ENCODE measurements at places on chromosomes 3 and 15.

DNA sequence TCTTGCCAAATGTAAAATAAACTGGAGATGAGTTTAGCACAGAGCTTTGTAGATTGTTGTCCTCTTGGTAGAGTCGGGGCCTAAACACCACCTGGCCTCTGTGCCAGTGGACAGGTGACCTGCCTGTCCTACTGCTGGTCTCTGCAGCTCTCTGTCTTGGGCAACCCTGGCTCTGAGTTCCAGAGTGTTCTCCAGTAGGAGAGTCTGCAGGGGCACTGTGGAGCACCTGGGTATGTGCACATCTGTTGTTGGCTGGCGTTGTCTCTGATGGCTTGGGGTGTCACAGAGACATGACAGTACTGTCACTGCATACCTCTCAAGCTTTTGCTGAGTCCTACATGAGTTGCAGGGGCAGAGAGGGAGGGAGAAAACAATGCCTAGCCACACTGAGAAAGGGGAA, 112.6 kb downstream of the IGF1R start:
- DNase-seq, result no peak

GRCh38 chr3:28286595-28286994, 45.2 kb downstream of the CMC1 start:
- DNase-seq, result peak; percentile 30

DNA sequence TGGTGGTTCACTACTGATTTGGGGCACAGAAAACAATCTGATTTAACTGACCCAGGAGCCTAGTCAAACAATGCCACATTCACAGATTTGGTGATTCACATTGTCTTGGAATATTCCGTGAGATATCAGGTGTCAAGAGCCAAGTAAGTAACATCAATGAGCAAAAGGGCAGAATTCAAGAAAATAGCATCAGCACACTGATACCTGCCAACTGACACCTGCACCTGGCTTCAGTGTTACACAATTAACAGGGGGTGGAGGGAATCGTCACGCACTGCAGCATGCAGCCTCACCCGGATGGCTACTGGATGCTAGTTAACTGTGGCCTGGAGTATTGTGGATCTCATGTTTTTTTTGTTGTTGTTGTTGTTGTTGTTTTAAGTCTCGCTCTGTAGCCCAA, 17.6 kb downstream of the CCNL1 start:
- DNase-seq, result no peak

DNA sequence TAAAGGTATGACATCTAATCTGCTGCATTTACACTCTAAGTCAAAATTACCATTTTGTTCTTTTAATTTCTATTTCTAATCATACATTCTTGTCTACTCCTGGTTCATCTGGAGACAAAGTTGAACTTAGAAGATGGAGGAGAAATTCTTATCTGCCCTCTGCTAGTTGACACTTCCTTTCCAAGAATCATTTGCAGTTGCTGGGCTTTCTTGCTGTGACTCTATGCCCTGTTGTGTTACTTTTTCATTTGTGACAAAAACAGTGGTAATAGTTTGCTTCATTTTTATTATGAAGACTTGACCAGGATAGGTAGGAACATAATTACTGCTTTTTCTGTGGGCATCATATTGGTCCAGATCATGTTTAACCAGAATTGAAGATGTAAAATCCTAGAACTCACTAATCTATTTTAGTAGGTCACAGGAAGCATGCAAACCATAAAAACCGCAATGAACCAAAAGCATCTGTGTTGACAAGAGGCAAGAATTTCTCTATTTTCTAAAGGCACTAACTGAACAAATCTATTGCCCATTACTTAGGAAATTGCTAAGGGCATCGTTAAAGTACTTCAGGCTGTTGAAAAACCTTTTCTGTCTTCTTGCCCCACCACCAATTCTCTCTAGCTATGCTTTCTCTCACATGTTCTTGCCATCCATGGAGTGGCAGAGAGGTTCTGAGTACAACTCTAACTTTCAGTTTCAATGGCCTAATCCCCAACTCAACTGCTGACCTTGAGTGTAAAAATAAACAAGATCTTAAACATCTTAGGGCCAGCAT, 4.2 kb upstream of the CCR2 start:
- DNase-seq, result no peak

DNA sequence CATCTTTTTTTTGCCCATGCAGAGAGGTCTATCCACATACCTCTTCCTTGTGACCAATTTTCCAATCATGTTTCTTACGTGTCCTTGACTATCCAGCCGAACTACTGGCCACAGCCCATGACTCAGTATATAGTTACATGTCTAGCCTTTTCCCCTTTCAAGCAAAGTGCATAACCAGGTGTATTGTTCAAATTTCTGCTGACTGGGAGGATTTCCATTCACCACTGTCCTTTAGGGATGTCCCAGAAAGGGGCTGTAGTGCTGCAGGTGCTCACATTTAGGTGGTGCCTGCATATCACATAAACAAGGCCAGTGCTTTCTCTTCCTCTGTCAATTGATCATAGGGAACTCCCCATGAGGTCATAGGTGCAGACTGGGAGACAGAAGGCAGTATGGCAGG, 69.4 kb upstream of the ALDH1A3 start:
- DNase-seq, result no peak

- DNase-seq, result peak; percentile 50
Observed at GRCh38 chr3:149589332-149589731, 68.5 kb downstream of the WWTR1 start.

- no peak for DNase-seq
Observed at GRCh38 chr3:154552338-154552737, 122.3 kb upstream of the GPR149 start.

- DNase-seq, result no peak
Observed at GRCh38 chr3:162170581-162170980, 674.0 kb downstream of the OTOL1 start.

DNA sequence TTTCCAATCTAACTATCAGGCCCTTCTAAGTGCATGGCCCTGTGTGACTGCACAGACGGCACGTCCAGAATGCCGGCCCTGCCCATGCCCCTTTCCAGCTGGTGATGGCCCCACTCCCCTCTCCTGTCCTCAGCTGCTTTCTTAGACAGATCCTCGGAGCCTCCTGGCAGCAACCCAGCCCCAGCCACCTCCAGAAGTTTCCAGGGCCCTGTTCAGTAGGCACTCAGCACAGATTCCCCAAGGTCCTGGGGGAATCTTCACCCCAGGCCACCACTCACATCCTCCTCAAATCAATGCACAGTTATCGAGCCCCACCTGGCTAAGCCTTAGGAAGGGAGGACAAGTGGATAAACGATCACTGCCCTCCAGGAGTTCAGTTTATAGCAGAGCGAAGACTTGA, 1.4 kb upstream of the CRABP1 start:
- no peak for DNase-seq

GRCh38 chr15:76011627-76012551, at the start of gene NRG4:
Gene NRG4, minus strand, starts transcription at chr15:76012424. Its CDS starts 1,194 bp downstream, at chr15:76011230.
- DNase-seq, result peak; percentile 3

DNA sequence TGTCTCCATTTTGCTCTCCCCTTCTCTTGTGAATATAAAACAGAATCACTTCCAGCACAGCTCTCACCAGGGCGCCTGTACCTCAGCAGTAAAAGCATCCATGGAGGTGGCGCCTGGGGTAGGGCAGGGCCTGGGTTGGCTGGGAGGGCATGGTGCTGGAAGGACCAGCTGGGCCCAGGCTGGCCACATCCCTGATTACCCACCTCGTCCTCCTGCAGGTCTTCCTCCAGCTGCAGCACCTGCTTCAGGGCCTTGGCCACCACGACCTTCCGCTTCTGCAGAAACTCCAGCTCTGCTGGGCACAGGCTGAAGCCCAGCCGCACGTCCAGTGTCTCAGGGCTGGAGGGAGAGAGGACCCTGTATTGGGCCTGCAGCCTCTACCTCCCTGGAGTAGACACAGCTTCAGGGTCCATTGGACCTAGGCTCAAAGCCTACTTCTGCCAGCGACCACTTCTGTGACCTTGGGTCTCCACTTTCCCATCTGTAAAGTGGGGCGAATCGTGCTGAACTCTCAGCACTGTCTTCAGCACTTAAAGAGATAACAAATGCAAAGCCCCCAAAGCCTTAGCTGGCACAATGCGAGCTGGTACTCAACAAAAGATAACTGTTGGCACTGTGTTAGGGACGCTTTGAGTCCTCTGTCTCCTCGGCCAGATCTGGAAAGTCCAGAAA, 23.8 kb downstream of the PLA2G4E start:
- DNase-seq, result no peak

GRCh38 chr3:72144773-72145505, 360.0 kb upstream of the PROK2 start:
- DNase-seq, result no peak

- no peak for DNase-seq
Observed at GRCh38 chr3:195214381-195214780, 56.6 kb downstream of the XXYLT1 start.

DNA sequence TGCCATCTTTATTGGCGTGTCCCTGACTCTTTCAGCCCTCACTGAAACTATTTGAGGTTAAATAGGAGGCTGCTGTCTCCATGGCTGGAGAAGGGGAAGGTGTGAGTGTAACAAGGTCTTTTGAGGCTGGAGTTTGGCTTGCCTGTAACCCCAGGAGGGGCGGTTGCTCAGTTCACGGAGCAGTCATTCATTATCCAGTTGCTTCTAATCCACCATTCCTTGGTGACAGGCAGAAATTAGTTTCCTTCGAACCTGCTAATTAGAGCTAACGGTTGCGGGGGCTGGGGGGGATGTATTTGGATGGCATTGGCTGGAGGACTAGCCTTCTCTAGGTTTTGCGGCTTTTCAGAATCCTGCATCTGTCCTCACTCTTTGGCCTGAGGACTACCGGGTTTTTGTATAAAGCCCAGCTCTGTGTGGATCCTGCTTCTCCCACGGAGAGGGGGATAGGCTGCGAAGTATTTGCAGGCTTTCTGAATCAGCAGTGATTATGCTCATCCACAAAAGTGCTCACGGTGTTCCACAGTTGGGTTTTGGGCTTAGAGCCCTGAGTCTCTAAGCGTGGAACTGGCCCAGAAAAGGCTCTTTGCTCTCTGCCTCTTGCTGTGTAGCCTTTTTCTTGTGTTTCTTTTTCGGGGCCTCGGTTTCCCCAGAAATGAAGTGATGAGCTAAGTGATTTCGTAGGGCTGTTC, 18.6 kb downstream of the FGD5 start:
- peak; percentile 50 for DNase-seq

DNA sequence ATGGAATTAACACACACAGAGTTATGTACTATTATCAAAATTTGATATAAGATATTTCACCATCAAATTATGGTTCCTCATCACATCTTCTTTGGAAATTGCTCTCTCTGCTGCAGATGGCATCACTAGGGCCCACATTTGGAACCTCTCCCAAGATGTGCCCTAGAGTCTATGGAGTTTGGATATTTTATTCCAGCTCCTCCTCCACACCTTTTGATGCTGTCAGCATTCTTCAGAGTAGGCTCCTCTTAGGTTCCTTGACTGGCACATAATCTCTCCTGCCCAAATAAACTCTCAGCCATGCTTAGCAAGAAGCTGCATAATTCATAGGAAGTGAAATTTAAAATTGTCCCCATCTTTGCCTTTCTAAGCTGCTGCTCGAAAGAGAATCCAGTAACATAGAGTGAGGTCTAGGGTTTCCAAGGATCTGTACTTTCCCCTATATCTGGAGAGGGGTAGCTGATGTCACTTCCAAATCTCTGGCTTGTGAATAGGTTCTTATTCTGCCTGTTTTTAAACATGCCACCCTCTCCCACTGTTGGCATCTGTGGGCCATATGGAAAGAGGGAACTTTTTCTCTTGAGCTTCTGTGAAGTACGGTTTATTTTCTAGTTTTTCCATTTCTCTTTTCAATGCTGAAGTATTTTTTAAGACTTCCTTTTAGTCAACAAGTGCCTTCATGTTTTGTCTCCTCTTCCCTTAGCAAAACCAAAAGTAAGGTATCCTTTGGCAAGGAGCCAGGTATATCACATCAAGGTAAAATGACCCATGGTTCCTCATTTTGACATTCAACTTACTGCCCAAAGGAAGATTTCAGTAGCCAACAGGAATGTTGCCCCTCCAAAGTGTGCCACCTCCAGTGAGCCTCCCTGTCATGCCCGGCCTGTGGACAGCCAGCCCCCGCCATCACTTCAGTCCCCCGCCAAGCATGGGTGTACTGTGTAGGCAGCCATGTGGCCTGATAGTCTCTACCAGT, 75.3 kb upstream of the C2CD4B start:
- no peak for DNase-seq

- no peak for DNase-seq
Observed at GRCh38 chr3:17980863-17981262, 238.4 kb upstream of the TBC1D5 start.

DNA sequence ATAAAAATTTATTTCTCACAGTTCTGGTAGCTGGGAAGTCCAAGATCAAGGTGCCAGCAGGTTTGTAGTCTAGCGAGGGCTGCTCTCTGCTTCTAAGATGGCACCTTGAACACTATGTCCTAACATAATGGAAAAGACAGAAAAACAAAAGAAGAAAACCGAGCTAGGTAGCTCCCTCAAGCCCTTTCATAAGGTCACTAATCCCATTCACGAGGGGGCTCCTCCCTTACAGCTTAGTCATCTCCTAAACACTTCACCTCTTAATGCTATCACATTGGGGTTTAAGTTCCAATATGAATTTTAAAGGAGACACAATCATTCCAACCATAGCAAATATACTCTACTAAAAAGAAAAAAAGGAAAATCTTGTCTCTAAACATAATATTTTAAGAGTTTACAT, 23.6 kb downstream of the GOLGA6D start:
- no peak for DNase-seq

GRCh38 chr3:152100491-152101132, 168.1 kb upstream of the MBNL1 start:
- no peak for DNase-seq

DNA sequence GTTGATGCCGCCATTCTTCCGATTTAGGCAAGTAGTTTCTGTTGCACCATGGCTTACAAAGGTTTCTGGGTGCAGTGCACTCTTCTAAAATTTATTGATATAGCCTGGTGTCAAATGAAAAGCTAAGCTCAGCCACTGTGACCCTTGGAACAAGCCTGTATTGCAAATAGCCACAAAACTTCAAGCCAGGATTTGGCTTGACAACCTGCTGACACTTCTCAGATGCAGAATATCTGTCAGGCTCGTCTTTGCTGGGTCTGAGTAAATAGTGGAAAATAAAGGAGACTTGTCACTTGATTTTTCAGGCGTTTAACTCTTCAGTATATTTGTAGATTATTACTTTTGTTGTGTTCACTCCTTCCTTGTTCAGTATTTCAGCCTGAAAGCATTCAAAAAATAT, 871.8 kb downstream of the OTOL1 start:
- DNase-seq, result no peak

- no peak for DNase-seq
Observed at GRCh38 chr3:99884484-99884883, 66.8 kb downstream of the CMSS1 start.

DNA sequence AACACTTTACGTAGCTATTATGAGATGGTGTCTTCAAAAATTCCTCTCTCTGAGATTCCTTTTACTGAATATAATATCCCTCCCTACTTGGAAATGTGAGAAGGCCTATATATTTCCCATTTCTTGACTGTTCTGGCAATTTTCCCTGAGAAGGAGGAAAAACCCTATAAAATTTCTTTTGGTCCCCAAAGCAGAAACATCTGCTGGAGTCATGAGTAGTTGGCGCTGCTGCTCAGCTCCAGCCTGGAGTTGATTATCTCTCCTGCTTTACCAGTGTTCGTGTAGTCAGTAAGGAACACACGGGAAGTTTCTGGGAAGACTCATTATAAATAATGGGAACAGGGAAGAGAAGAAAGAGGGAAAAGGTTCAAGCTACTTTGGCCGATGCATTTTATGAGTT, 680.1 kb downstream of the EPHA3 start:
- DNase-seq, result peak; percentile 96

GRCh38 chr15:76274821-76275220, 36.4 kb downstream of the ETFA start:
- DNase-seq, result no peak
